ENCODE measurements at places on chromosomes 1 and 21. TPM values are rescaled to one million over a fixed set of nuclear protein-coding genes. Genes with fewer than 3 reads are reported as not detected.

PLA2G2C gene
- not detected for polyA plus RNA-seq

PLD5 gene
- polyA plus RNA-seq: 0.16 TPM

UTP11 gene
- polyA plus RNA-seq: 43.5 TPM

GBP2 gene
- 153 TPM for polyA plus RNA-seq

PGLYRP3 gene
- not detected for polyA plus RNA-seq

RASAL2 gene
- polyA plus RNA-seq: 8.8 TPM

ARTN gene
- polyA plus RNA-seq: 2.4 TPM

TSPAN2 gene
- polyA plus RNA-seq: 51.1 TPM

DDR2 gene
- 57.9 TPM for polyA plus RNA-seq

Measured in urinary bladder (tissue), 4 donors.